ENCODE measurements at places on chromosomes 3 and 15.
A peak's percentile ranks its signal among the peaks of the same experiment; 100 is the strongest.

DNA sequence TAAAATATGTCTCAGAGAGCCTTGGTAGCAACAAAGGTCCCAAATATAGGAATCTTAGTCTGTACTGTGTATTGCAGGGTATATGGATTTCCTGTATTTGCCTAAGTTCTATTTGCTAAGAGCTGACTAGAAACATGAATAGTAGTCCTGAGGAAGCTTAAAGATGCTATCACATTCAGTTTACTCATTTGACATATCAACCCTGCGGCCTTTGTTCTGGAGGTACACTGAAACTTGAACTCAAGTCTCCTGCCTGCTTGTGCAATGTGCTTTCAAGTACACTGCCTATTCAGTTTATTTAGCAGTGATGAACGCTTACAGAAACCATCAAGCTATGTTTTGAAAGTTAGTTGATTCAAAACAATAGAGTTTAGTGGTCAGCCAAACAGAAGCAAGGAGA is 21.1 kb downstream of the IL1RAP start:
- no peak for DNase-seq

DNA sequence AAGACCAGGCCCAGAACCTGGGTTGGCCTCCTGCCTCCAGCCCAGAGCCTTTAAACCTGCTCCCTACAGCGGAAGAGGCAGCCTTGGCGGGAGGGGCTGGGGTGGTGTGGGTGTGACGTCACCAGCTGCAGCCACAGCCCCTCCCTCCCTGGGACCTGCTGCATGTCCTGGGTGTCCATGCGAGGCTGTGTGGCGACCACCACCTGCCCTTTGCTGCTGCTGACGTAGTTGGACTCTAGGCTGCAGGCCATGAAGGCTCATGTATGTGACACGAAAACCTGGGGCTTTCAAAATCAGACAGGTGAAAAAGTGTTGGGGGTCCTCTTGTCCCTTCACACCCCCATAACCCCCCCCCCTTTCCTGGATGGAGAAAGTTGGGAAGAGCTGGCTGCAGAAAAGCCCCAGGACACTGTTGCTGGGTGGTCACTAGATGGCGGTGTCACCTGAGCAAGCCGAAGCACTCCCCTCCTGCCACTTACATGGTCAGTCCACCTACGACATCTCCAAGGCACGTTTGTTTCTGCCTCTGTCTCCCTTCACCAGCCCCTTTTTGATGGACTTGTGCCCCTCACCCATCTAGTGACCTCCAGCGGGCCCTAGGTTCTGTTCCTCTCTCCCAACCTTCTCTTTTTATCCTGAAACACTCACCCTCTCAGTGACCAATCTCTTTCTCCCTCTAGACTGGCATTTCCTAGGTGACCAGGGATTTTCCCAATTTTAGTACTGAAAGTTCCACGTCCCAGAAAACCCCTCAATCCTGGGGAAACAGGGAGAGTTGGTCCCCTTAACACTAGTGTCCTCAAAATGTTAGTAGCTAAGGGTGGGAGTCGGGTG is 35.2 kb downstream of the SLC6A20 start:
- peak; percentile 64 for DNase-seq

- no peak for DNase-seq
These were observed 33.8 kb downstream of the DRD3 start for GRCh38 chr3:114144909-114145688.

- DNase-seq, result no peak
These were observed 22.3 kb downstream of the FBLN2 start for GRCh38 chr3:13571264-13571663.

- no peak for DNase-seq
These were observed 146.2 kb upstream of the DPH6 start for GRCh38 chr15:35691891-35692867.

GRCh38 chr3:195182470-195182795 is 88.5 kb downstream of the XXYLT1 start:
- DNase-seq, result no peak

- DNase-seq, result no peak
These were observed 35.8 kb upstream of the THSD4 start for GRCh38 chr15:71079208-71080044.

- no peak for DNase-seq
These were observed 41.2 kb downstream of the PCCB start for GRCh38 chr3:136291302-136291701.

DNA sequence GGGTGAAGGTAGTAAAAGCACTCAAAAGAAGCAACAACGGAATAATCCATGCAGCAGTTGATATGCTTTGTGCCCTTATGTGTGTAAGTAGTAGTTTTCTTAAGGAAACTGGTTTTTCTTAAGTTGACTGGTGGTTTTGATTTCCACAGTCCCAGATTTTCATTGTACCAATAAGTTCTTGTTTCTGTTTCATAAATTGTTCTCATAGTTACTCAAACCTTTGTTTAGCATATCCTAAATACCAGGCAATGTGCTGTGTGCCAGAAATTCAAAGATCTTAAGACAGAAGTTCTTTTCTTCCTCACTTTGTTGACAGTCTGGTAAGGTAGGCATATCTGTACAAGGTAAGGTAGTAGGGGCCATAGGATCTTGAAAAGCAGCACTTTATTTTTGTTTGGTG is 40.0 kb downstream of the DNAJC13 start:
- DNase-seq, result no peak

GRCh38 chr15:43429687-43430086 is 58.8 kb downstream of the TUBGCP4 start:
- no peak for DNase-seq

GRCh38 chr15:63083541-63083940 is 38.1 kb upstream of the LACTB start:
- DNase-seq, result no peak

GRCh38 chr15:66236806-66237375 is 16.7 kb downstream of the MEGF11 start:
- DNase-seq, result no peak

- no peak for DNase-seq
These were observed 112.3 kb downstream of the PTPRG start for GRCh38 chr3:61673651-61674050.

DNA sequence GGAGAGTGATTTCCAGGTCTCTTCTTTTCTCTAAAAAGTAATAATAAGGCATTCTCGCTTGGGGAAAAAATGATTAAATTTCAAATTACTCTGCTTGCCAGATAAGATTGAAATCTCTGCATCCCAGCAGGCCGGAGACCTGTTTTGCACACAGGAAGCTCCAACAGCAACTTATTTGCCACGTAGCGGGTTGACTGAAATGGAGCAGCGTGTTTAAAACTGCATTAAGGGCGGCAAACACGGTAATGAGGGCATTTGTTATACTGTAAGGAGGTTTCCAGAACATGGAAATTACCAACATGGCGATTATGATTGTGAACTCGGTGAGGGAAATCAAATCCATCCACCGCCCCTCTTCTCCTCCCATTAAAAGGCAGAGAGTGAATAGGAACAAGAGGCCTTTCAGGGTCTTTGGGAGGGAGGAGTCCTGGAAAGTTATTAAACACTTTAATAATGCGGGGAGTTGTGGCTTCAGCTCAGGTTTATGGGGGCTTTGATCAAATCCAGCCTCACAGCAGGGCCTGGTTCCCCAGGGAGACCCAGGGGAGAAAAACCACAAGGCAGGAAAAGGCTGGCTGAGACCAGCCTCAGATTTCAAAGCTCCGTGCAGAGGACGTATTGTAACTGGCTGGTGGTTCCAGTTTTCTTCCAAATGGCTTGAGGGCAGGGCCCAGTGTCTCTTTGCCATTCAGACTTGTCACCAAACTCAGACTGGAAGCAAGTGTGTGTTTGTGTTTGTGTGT is 242.3 kb downstream of the TLE3 start:
- DNase-seq, result peak; percentile 40

DNA sequence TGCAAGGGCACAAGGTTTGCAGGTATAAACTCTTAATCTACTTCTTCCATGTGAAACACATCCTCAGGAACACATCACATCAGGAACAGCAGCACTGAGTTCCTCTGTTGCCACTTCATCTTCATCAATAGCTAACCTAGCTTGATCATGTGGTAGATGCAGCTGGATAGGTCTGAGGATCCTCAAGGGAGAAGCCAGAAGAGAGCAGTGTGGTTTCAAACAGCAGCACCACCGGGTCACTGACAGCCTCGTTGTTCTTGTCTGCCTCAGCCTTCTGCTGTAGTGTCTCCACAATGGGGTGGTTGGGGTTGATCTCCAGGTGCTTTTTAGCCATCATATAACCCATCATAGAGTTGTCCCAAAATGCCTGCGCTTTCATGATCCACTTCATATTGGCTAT is 58.8 kb downstream of the ADAM10 start:
- DNase-seq, result no peak

GRCh38 chr15:94723801-94724200 is 492.4 kb downstream of the MCTP2 start:
- DNase-seq, result no peak

- DNase-seq, result no peak
These were observed 49.8 kb downstream of the NIPA2 start for GRCh38 chr15:22888120-22888859.

- no peak for DNase-seq
These were observed 3.2 kb upstream of the DHX30 start for GRCh38 chr3:47799733-47800132.

DNA sequence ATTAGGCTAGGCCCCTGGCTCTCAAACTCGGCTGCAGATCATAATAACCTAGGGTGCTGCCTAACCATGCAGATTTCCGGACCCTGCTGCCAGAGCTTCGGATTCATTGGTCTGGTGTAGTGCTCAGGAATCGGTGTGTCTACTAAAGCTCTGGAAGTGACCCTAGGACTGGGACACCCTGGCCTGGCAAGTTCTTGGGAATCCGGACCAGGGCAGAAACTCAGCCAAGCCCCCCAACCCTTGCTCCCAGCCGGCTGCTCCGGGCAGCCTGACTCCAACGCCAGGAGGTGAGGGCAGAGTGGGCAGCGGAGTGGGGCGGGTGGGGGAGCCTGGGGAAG is 23.0 kb downstream of the IGDCC3 start:
- DNase-seq, result no peak

DNA sequence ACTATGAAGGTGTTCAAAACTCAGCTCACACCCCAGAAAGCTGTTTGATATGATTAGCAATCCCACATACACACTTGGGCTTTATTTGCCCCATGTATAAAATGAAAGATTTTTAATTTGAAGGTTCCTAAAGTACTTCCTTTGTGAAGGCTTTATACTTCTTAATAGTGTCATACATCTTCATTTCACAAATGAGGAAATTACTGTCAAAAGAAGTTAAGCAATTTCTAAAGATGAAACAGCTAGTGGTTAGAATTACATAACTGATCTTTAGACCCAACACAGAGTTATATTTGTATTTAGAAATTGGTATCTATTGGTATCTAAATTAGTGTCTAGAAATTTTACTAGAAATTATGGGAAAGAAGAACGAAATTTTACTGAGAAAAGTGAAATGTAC is 7.1 kb downstream of the CD200R1 start:
- no peak for DNase-seq

DNA sequence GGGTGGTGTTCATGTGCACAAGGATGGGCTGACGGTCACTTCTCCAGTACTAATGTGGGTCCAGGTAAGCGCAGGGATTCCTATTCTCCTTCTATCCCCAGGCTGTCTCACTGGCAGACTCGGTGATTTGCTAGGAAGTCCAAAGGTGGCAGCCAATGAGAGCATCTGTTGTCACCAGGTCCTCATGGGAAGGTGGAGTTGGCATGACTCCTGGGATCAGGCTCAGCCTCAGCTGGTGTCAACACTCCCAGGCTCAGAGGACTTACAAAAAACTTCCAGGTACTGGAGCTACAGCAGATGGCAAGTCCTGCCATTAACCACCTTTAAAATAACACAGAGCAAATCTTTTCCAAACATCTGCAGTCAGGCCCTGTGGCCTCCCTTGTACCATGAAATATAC is 13.8 kb downstream of the XYLB start:
- DNase-seq, result no peak

- no peak for DNase-seq
These were observed 76.1 kb downstream of the TOP2B start for GRCh38 chr3:25588441-25589103.

- DNase-seq, result no peak
These were observed 86.1 kb downstream of the ROBO2 start for GRCh38 chr3:77125966-77126365.

- no peak for DNase-seq
These were observed 269.1 kb upstream of the CFAP20DC start for GRCh38 chr3:59318881-59319280.

- DNase-seq, result no peak
These were observed 33.2 kb downstream of the ARNT2 start for GRCh38 chr15:80437334-80437891.

DNA sequence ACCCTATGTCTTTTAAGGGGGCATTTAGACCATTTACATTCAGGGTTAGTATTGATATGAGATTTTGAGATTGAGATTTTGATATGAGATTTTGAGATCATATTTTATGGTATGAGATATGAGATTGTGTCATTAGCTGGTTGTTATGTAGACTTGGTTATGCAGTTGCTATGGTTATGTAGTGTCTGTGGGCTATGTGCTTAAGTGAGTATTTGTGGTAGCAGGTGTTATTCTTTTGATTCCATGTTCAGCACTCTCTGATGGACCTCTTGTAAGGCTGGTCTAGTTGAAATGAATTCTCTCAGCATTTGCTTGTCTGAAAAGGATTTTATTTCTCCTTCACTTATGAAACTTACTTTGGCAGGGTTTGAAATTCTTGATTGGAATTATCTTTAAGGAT is 225.4 kb downstream of the SATB1 start:
- DNase-seq, result no peak

DNA sequence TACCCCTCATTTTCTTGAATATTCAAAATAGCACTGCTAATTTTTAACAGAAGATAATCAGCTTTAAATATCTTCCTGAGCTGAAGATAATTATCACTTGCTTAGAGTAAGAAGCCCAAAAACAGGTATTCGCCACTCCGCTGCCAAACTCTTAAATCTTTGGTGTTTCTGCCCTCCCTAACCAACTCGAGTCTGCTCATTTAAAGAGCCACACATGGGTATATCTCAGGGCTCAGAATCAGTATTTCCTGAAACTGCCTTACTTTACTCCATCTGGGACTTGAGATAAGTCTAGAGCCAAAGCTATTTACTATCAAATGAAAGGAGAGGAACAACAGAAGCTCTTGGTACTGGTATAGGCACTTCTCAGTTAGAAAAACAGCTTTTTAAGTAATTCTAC is 10.8 kb downstream of the PDCD10 start:
- DNase-seq, result no peak

DNA sequence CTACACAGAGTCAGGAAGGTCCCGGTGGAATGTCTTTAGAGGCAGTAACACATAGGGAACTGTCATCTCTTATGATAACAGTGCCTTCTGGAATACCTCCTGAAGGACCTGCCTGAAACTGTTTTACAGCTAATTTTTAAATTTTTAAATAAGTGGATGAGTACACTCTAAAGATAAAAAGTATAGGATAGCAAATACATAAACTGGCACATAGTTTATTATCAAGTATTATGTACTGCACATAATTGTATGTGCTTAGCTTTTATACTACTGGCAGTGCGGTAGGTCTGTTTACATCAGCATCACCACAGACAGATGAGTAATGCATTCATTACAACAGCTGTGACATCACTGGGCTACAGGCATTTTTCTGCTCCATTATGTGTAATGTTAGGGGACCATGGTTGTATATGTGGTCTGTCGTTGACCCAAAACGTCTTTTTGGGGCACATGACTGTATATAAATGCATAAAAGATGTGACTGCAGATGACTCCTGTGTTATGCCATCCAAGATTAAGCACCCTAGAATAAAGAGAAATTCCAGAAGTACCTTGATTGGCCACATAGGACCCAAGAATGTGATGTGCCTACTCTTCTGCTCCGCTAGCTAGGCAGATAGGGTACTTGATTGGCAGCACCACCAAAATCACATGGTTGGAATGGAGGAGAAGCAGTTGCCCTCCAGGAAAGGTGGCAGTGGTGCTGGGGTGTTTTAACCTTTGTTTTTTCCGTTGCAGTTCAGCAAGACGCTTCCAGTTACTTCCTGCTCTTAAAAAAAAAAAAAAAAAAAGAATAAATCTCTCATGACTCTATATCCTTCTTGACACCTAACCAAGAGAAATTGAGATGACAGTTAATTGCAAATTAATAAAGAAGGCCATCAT is 3.3 kb downstream of the VPS8 start:
- no peak for DNase-seq

Measured in nephron progenitor cell (in vitro differentiated cells).